CD4-positive, alpha-beta T cell treated with Interleukin-17A for 4 hours (primary cell): ENCODE measurements at places on chromosomes 12 and 14.

- no peak for DNase-seq
These were observed 44.7 kb downstream of the RIN3 start for GRCh38 chr14:92558319-92558718.

DNA sequence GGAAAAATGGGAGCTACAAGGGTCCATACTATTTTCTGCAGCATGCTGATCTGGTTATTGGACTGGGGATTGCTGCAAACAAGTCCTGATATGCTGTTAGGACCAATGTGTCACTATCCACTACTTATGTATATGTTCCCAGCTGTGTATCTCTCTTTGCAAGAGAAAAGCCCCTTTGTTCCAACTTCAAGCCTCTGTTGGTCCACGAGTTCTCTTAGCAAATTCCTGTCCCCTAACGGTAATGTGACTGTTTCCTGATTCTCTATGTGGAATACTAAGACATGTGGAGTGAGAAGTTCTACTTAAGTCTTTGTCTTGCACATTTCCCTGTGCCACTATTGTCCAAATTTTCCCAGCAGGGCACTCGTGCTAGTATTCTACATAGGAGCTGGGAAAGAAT is 557.7 kb downstream of the FSCB start:
- no peak for DNase-seq

DNA sequence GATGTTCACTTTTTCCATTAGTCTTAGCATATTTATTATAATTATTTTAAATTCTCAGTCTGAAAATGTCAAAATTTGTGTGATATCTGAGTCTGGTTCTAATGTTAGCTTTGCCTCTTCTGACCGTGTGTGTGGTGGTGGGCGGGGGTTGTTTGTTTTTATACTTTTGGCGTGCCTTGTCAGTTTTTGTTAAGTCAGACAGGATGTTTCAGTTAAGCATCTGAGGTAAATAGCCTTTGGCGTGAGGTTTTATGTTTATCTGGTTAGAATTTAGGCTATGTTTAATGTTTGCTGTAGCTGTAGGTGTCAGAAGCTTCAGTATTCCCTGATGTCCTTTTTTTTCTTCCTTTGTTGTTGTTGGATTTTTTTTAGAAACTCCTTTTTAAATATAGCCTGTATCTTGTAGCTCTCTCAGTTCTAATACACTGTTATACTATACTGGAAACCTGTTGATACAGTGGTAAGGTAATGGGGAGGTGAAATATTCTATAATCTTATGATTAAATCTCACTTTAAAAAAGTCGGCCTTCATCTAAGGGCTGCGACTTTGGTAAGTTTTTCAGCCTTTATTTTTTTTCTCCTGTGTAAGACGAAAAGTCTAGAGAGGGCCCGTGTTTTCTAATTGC is 111.6 kb downstream of the SCAF11 start:
- DNase-seq, result peak; percentile 47

- no peak for DNase-seq
These were observed 364.9 kb downstream of the NRXN3 start for GRCh38 chr14:78535041-78535440.

GRCh38 chr12:124795081-124795948 is 68.3 kb downstream of the SCARB1 start:
- DNase-seq, result no peak
